A549 treated with AZD2906 at 1 μM for 4 hours (cell line): ENCODE measurements at places on chromosomes 6 and 20. TPM values are rescaled to one million over a fixed set of nuclear protein-coding genes. Genes with fewer than 3 reads are reported as not detected.

TMEM63B gene
- total RNA-seq, result 11.7 to 16.2 TPM (median 14.1 TPM) in 5 replicates

NNAT gene
- total RNA-seq, result not detected in 5 replicates

MYH7B gene
- total RNA-seq, result 0.05 to 0.20 TPM (median 0.09 TPM) in 5 replicates

WFDC5 gene
- 0.08 TPM in 1 of 5 replicates, not detected in the others for total RNA-seq

TCP1 gene
- 211 to 267 TPM (median 224 TPM) in 5 replicates for total RNA-seq

OR12D3 gene
- total RNA-seq, result not detected in 5 replicates

GDAP1L1 gene
- 0.09 TPM in 1 of 5 replicates, not detected in the others for total RNA-seq

GRM1 gene
- 0.01 to 0.03 TPM (median 0.01 TPM) in 5 replicates for total RNA-seq

SIRPD gene
- not detected in 5 replicates for total RNA-seq

CCDC28A gene
- total RNA-seq, result 11.0 to 13.2 TPM (median 12.2 TPM) in 5 replicates

DCBLD1 gene
- 22.4 to 26.3 TPM (median 24.5 TPM) in 5 replicates for total RNA-seq

FLRT3 gene
- 2.4 to 3.4 TPM (median 2.6 TPM) in 5 replicates for total RNA-seq

VSX1 gene
- 0.66 to 1.2 TPM (median 0.93 TPM) in 5 replicates for total RNA-seq
